ENCODE measurements at places on chromosomes 16 and 17. TPM values are rescaled to one million over a fixed set of nuclear protein-coding genes. Genes with fewer than 3 reads are reported as not detected.

DNA sequence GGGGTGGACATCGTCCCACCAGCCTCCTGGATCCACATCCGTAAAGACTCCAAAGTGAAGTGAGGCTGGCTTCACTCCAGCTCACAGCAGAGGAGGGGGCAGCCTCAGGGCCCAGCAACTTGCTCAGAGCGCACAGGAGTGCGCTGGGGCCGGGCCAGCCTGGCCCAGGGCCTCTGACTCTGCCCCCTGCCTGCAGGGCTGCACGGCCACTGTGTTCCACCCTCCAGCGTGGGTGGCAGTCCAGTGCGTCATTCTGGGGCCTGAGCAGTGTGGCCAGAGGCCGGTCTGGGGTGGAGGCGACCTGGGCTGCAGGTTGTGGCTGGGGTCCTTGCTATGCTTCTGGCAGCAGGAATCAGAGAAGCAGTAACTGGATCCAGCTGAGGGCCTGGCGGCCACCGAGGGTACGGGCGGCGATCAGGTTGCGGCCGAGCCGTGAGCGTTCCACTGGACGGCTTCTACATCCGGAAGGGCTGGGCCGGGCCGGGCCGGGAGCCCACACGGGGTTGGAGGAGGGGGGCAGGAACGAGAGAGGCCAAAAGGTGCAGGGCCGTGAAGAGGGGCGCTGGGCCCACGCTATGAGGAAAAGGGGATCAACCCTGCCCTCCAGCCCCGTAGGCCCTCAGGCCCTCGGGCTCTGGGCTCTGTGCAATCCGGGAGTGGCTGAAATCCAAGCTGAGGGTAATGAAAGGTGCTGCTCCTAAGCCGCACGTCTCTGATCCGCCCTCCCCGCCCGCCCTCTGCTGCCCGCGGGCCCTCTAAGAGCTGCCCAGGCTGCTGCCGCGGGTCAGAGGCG is at the start of gene FSCN2:
Gene FSCN2 (plus strand): TSS at position 787 of the 793 bp plus-strand sequence. CDS start 155 bp downstream, outside the sequence.
- DNase-seq, result no peak
- peaks cover 27% of the 10 kb centered on the region for H3K36me3 ChIP-seq
- H3K4me3 ChIP-seq, result peak within 1 kb of the TSS; percentile 47
- H3K4me1 ChIP-seq, result no peaks in the 10 kb centered on the region
- no peak within 1 kb of the TSS for H3K27ac ChIP-seq

DNA sequence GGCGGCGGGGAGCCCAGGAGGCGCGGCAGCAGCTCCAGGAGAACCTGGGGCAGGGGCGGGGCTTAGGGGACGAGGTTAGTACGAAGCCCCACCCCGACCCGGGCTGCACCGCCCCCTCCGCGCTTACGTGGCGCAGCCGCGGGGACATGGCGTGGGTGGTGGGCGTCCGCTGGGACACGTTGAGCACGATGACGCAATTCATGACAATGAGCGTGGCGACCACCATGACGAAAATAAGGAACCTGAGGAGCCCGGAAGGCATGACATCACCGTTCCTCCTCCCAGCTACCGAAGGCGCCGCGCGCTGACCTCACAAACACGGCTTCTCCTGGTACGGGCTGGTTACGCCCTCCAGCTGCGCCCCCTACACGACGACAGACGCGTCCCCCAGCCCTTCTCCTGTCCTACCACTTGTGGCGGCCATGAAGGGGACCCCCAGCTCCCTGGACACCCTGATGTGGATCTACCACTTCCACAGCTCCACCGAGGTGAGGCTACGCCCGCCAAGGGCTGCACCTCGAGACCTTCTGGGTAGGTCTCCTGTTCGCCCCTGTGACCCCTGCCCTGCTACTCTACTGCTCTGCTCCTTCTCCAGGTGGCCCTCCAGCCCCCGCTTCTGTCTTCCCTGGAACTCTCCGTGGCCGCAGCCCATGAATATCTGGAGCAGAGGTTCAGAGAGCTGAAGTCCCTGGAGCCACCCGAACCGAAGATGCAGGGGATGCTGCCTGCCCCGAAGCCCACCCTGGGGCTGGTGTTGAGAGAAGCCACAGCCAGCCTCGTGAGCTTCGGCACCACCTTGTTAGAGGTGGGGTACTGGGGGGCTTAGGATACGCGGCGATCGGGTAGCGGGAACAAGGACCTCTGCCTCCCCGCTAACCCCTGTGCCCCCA is at the start of gene C17orf107:
Gene C17orf107 (plus strand): TSS at position 196 of the 890 bp plus-strand sequence. CDS start 227 bp downstream, at position 423.
- H3K4me1 ChIP-seq, result peaks cover 14% of the 10 kb centered on the region
- H3K27me3 ChIP-seq, result no peaks in the 10 kb centered on the region
- H3K27ac ChIP-seq, result peak within 1 kb of the TSS; percentile 47
- DNase-seq, result no peak
- peaks cover 30% of the 10 kb centered on the region for H3K36me3 ChIP-seq

The GCGR gene
- not detected for total RNA-seq

DNA sequence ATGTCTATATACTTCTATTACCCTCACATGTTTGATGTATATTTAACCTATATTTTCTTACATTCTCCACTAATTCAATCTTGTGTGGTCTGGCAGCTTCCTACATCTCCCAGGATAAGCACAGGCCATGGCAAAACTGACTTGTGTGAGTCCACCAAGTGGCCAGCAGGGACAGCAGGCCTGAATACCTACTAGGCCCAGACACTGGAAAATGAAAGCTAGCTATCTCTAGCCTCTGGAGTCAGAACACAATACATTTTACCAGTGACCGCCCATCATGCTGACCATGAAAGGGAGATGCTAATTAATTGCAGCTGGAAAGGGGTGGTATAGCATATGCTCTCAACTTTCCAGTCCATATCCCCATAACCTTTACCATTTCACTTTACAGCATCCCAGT is 132.3 kb downstream of the PCTP start:
- H3K36me3 ChIP-seq, result no peaks in the 10 kb centered on the region
- DNase-seq, result no peak
- H3K27ac ChIP-seq, result no peak overlapping the region
- no peaks in the 10 kb centered on the region for H3K4me1 ChIP-seq

DNA sequence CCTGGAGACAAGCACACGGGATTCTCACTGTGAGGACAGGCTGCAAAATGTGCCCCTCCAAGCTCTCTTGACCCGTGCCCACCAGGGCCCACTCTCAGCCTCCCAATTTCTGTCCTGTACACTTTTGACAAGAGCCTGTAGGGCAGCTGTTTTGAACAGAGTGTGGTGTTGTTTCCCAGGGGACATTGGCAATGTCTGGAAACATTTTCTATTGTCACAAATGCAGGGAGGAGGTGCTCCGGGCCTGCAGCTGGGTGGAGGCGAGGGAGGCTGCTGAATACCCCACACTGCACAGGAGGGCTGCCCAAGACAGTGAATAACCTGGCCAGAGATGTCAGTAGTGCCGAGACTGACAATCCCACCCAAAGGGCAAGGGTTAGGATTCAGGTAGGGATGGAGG is 10.5 kb downstream of the CEP295NL start:
- no peak overlapping the region for H3K4me3 ChIP-seq
- no peaks in the 10 kb centered on the region for H3K27me3 ChIP-seq
- H3K36me3 ChIP-seq, result peaks cover 21% of the 10 kb centered on the region

The ACSM2A gene
- not detected for total RNA-seq

GRCh38 chr17:10698096-10698818 is 863 bp downstream of the ADPRM start:
- no peak overlapping the region for H3K27ac ChIP-seq
- H3K36me3 ChIP-seq, result peaks cover 28% of the 10 kb centered on the region
- peak overlapping the region; percentile 74 for H3K4me3 ChIP-seq
- no peaks in the 10 kb centered on the region for H3K27me3 ChIP-seq
- no peak for DNase-seq

The RPRML gene
- total RNA-seq, result not detected

DNA sequence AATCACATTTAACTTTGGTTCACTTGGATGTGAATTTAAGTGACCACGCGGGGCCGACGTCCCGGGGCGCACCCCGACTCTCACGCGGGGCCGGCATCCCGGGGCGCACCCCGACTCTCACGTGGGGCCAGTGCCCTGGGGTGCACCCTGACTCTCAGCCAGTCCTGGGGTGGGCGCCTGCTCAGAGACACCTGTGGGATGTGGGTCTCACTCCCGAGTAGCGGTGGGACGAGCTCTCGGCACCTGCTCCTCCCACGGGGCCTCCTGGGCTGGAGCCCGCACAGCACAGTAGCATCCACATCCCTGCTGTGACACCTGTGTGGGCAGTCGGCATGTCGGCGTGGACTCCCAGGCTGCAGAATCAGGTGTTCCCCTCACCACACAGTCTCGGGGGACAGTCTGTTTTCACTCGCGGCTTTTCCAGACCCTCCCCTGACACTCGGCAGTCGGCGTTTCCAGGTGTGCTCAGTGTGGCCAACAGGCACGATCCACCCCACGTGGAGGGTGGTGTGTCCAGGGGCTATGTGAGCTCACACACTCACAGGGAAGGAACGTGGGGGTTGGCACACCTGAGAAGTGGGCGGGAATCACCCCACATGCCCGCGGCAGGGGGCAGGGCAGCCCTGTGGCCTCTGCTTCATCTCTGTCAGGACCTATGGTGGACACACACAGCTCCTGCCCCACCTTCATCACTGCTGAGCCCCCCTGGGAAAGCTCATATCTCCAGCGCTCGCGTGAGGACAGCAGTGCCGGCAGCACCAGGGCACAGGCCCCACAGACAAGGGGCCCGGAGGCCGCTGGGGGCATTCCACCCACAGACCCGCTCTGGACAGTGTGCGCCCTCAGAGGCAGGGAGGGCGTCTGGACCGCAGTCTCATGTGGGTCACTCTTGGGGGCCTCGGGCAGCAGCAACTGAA is 51.8 kb downstream of the LMF1 start:
- no peak overlapping the region for H3K27ac ChIP-seq
- DNase-seq, result no peak
- H3K36me3 ChIP-seq, result no peaks in the 10 kb centered on the region
- no peaks in the 10 kb centered on the region for H3K27me3 ChIP-seq

Measured in Calu3 (cell line).